Stimulated activated CD4-positive, alpha-beta T cell treated with anti-CD3 and anti-CD28 coated beads, Interleukin-1b, Interleukin-23, amount 100 ng/mL, for 1 hour (primary cell): ENCODE measurements at places on chromosomes 6 and 20.

DNA sequence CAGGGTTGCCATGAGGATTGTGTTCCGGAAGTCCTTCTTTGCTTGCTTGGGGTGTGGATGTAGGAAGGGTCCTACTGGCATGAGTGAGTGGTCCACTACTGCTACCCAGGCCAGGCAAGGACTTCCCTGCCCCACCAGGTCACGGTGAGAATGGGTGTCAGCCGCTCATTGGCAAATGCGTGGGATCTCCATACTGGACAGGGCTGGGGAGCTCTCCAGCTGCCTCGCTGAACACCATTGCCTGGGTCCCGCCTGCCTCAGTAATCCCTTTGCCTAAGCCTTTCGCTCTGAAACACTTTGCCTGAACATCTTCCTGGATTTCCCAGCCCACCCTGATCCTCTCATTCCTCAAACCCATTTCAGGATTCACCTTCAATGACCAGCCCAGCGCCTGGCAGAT lies 59.5 kb downstream of the CTCFL start:
- no peak for DNase-seq

- no peak for DNase-seq
Measured at GRCh38 chr20:41181567-41181966, 44.2 kb downstream of the PLCG1 start.

DNA sequence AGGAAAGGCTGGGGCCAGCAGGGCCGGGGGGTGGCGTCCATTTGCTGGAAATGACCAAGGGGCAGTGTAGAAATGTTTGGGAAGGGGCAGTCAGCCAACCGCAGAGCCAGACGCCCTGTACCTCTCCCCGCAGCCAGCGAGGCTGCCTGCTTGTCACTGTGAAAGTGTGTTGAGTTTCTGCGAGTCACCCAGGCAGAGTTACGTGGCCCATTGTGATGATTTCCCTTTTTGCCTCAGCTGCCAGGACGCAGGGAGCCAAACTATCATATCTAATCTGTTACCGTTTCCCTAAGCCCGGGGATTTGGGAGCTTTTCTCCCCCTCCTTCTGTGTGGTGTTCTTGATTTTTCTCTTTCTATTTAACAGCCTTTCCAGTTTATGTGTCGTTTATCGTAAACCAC lies 67.9 kb upstream of the STX16 start:
- DNase-seq: no peak

DNA sequence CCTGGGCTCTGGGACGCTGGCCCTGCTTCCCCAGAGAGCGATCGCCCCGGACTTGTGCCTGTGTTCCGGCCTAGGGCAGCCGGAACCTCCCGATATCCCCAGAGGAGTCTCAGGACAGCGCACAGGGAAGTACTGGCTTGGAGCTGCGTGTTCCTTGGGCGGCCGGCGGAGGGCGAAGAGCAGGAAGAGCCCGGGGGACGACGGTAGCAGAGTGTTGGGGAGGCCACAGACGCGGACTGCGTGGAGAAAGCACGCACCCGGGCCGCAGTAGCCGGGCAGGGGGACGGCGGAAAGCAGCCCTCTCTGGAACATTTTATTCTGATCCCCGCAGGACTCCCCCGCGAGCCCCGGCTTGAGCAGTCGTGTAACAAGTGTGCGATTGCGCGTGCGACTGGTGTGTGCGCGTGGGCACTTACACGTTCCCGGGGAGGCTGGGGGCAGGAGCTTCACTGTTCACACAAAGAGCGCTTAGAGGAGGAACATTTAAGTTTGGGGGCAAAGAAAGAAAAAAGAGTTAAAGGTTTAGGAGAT lies 36.1 kb downstream of the NCR2 start:
- no peak for DNase-seq

GRCh38 chr20:58277578-58278472 lies 31.7 kb upstream of the RAB22A start:
- DNase-seq: no peak

DNA sequence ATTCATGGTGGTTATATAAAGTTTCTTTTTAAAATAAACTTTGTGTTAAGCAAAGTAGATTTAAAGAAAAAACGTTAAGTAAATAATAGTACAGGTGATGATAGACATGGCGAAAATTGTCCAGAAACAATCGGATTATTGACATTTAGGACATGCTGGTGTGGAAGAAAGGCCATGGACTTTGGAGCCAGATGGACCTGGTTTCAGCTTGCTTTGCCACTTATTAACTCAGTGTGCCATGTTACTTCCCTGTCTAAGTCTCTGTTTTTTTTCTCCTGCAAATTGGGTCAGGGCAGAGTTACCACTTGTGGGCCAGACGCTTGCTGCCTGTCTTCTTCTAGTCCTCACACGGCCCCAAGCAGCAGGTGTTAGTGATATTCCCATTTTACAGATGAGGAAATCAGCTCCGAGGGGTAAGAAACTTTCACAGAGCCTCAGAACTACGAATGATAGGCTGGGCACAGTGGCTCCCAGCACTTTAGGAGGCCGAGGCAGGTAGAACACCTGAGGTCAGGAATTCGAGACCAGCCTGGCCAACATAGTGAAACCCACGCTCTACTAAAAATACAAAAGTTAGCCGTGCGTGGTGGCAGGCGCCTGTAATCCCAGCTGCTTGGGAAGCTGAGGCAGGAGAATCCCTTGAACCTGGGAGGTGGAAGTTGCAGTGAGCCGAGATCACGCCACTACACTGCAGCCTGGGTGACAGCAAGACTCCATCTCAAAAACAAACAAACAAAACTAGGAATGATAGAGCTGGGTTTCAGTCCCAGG lies 12.4 kb downstream of the KIF3B start:
- no peak for DNase-seq

DNA sequence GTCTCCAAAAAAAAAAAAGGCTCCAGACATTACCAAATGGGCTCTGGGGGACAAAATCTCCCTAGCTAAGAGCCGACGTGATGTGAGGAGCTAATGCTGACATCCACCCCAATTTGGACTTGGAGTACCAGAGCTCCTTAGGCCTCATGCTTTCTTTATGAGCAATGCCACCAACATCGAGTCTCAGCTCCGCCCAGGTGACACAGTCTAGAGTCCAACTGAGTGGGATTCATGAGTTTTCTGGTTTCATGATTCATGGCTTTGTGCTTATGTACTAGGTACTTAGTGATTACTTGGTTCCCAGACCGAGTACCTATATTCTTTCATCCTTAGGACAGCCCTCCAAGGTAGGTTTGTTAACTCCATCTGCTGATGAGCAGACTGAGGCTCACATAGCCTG lies 4.4 kb downstream of the ANKRD60 start:
- no peak for DNase-seq

GRCh38 chr6:145498425-145498824 lies 236.9 kb downstream of the EPM2A start:
- no peak for DNase-seq

DNA sequence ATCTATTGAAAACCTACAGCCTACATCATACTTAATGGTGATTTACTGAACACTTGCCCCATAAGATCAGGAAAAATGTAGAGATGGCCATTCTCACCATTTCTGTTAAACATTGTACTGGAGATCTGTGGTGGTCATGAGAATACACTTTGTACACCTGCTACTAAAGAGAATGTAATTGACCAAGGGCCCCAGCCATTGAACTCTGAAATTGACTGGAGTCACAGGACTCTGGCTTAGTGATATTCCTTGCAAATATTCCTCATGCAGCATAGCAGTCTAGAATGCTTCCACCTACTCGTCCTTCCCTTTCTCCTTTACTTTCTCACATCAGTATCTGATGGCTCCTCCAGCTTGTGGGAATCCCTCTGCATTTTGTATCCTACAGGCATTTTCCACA lies 37.4 kb upstream of the SNX9 start:
- DNase-seq: no peak

GRCh38 chr6:149320796-149321195 lies 3.3 kb downstream of the TAB2 start:
- no peak for DNase-seq

GRCh38 chr6:42339991-42340401 lies 111.7 kb downstream of the TRERF1 start:
- no peak for DNase-seq

DNA sequence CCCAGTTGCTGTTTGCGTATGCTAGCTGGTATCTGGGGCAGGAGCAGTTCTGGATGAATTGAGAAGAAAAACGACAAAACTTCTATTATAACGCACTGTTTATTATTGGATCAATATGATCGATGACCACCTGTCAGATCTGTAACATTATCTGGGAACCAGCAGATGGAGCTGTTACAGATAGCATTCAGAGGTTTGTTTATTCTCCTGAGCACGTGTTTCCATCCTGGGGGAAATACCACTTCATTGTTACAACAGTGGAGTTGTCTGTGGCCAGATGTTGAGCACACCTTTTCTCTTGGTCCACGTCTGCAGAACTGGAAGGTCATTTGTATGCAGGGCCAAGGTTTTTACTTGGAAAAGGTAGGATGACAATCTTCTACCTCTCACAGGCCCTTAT lies 16.0 kb upstream of the NKX2-2 start:
- DNase-seq: no peak

GRCh38 chr20:49447946-49448809 lies 34.3 kb downstream of the KCNB1 start:
- DNase-seq: no peak

DNA sequence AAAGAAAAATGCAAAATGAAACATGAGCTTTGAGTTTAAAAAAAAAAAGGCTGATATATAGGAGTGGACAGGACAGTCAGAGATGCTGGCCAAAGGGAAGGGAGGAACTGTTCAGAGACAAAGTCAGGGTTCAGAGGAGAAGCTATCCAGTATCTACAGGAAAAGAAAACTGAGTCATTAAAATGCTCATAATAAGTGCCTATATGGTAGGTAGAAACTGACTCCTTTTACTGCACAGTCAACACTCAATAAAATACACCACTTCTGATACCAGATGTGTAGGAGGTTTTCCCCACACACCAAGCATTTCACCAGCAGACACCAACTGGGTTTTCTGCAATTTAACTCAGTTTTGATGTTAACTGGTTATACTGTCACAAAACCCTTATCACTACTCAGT lies 32.9 kb downstream of the FRK start:
- DNase-seq: no peak

GRCh38 chr6:135904666-135905065 lies 53.2 kb downstream of the PDE7B start:
- DNase-seq: no peak

- no peak for DNase-seq
Measured at GRCh38 chr6:150635906-150636514, 36.3 kb downstream of the PLEKHG1 start.

GRCh38 chr6:17093686-17094085 lies 8.2 kb upstream of the STMND1 start:
- no peak for DNase-seq

- no peak for DNase-seq
Measured at GRCh38 chr20:49768204-49769047, 44.2 kb upstream of the SLC9A8 start.

GRCh38 chr6:148345176-148345575 lies 2.5 kb downstream of the SASH1 start:
- no peak for DNase-seq

- no peak for DNase-seq
Measured at GRCh38 chr6:43547222-43547621, 28.6 kb downstream of the XPO5 start.

- no peak for DNase-seq
Measured at GRCh38 chr20:62045529-62046285, 20.0 kb downstream of the TAF4 start.

DNA sequence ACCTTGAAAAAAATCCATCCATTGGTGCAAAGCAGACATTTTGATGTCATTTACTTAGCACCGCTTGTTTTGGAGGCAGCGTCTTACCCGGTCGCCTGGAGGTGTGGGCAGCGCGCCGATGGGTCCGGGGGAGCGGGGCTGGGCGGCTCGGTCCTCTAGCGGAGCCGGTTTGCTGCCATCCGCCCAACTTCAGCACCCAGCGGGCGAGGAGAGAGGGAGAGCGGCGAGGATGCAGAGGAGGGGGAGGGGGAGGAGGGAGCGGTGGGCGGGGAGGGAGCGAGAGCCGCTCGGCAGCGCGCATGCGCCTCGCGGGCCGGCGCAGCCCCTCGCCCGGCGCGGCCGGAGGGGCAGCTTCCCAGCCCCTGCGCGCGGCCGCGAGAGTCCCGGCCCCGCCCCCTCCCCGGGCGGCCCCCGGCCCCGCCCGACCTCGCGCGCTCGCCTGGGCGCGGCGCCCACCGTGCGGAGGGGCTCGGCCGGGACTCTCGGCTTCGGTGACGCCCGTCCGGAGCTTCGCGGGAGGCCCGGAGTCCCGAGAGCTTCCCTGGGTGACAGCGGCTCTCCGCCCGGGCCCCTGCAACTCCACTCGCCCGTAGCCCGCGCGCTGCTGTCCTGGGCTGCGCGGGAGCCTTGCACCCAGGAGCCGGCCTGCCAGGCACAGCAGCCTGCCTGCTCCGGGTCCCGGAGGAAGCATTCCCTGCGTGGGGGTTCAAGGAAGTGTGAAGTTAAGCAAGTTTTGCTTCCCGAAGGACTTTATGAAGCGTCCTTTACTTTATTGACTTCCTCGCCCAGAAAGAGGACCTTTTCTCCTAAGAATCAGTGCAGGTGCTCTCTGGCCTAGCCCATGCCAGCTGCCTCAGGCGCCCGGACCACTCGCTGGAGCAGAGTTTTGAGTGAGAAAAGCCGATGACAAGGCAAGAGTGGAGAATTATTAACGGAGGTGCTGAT lies at the start of gene RGS17:
RGS17 (minus strand) TSS at position 246 of the 945 bp plus-strand sequence. CDS start 87,264 bp downstream, outside the sequence.
- DNase-seq: no peak

GRCh38 chr6:44409207-44409794 lies 21.8 kb downstream of the CDC5L start:
- DNase-seq: no peak
